Sigmoid colon (tissue), 7 donors: ENCODE measurements at places on chromosomes 16 and 17.
A peak's percentile ranks its signal among the peaks of the same experiment; 100 is the strongest.

- no peak for DNase-seq
Observed at GRCh38 chr17:41324180-41325075, 8.9 kb upstream of the KRTAP17-1 start.

GRCh38 chr16:11666103-11667055 lies 1.9 kb upstream of the SNN start:
- DNase-seq, result no peak

GRCh38 chr17:57916925-57917858 lies 38.0 kb downstream of the CUEDC1 start:
- no peak for DNase-seq

- DNase-seq, result no peak
Observed at GRCh38 chr17:50922107-50922506, 56.0 kb upstream of the TOB1 start.

DNA sequence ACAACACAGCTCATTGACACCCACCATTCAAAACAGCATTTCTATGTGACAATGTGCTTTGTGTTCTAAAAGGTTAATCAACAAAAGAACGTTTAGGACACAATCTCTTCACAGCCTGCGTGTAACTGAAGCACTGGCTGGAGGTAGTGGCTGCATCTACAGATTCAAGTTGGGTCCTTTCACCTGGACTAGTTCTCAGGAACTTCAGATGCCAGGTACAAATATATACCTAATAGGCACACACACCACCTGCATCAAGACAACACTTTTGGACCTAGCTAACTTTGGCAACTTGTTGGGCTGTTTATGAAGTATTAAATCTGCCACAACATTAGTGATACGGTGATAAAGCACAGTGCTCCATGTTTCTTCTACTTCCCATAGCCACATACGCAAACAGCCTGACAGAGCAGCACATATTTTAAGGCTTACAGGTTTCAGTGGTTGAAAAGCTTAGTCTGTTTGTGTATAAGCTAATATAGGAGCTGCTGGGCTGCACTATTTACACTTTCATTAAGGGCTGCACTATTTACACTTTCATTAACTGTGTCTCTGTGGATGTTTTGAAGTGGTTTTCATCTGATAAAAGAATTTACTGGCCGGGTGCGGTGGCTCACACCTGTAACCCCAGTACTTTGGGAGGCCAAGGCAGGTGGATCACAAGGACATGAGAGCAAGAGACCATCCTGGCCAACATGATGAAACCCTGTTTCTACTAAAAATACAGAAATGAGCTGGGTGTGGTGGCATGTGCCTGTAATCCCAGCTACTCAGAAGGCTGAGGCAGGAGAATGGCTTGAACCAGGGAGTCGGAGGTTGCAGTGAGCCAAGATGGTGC lies 132.6 kb downstream of the PARN start:
- no peak for DNase-seq

DNA sequence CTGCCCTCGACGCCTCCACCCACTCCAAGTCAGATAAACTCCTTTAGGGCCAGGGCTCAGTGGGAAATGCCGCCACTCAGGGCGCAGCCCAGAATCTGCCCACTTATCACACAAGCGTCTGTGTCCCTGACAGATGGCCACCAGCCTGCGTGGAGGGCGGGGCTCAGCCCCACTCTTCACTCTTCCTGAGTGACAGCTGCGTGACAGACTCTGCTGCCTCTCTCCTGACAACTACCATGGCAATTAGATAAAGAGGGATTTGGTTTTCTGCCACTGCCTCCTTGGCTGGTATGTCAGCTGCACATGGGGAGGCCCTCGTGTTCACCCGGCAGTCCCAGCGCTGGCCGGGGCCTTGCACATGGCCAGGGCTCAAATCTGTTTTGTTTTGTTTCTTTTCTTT lies 96.2 kb downstream of the RTN4RL1 start:
- no peak for DNase-seq

- no peak for DNase-seq
Observed at GRCh38 chr17:30557916-30558685, 80.9 kb downstream of the GOSR1 start.

DNA sequence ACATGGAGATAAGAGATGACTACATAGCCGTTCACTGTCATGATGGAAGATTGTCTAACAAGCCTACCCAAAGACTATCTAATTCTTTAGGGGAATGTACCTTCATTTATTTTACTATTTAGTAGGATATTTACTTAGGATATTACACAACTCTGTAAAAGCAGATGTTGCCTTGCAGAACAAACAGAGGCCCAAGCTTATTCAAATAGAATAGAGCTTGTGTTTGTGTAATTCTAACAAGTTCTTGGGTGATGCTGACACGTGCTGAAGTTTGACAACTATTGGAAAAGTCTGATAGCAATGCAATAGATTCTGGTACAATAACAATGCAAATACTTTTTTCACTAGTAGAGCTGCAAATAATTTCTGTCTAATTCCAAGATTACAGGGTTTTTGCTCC lies 447.6 kb downstream of the TOX3 start:
- no peak for DNase-seq

DNA sequence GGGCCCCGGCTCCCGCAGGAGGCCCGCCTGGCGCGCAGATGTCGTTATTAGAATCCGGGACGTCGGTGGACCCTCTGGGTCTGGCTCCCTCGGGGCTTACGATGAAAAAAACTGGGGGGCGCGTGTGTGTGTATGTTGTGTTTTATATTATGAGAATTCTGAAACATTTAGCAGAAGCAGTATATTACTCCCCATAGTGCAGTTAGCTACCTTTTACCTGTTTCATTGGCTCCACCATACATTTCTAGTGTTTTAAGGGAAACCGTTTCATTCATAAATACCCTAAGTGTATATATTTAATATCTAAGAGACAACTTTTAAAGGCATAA lies 486 bp upstream of the DNAJA2 start:
- DNase-seq, result no peak

DNA sequence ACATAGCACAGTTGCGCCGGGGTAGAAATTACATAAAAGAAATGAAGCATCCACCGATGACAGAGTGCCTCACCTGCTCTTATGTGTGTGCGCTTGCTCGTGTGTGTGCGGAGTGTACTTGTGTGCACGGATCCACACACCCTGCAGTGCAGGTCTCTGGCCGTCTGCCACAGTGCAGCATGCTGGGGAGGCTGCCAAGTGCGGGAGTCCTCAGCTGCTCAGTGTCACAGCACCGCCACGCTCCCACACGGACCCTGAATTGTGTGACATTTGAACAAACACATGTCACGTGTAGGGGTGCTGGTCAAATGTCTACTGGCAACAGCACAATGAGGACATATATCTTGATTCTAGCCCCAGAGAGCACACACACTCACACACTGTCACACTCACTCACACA lies 243.0 kb upstream of the MYOCD start:
- peak; percentile 90 for DNase-seq

DNA sequence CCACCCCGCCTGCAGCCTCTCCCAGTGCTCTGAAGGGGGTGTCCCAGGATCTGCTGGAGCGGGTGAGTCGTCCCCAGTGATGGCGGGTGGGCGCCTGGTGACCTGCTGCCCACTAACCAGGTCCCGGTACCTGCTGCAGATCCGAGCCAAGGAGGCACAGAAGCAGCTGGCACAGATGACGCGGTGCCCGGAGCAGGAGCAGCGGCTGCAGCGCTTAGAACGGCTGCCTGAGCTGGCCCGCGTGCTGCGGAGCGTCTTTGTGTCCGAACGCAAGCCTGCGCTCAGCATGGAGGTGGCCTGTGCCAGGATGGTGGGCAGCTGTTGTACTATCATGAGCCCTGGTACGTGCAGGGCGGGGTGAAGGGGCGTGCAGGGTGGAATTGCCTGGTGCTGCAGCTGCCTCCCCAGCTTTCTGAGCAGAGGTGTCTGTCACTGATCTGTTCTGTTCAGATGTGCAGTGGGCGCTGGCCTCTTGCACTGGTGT lies 3.6 kb downstream of the CDT1 start:
- DNase-seq, result no peak

GRCh38 chr17:50559674-50560184 lies 786 bp upstream of the CACNA1G start:
- DNase-seq, result peak; percentile 89

GRCh38 chr17:6040504-6040903 lies 29.7 kb upstream of the WSCD1 start:
- DNase-seq, result no peak

DNA sequence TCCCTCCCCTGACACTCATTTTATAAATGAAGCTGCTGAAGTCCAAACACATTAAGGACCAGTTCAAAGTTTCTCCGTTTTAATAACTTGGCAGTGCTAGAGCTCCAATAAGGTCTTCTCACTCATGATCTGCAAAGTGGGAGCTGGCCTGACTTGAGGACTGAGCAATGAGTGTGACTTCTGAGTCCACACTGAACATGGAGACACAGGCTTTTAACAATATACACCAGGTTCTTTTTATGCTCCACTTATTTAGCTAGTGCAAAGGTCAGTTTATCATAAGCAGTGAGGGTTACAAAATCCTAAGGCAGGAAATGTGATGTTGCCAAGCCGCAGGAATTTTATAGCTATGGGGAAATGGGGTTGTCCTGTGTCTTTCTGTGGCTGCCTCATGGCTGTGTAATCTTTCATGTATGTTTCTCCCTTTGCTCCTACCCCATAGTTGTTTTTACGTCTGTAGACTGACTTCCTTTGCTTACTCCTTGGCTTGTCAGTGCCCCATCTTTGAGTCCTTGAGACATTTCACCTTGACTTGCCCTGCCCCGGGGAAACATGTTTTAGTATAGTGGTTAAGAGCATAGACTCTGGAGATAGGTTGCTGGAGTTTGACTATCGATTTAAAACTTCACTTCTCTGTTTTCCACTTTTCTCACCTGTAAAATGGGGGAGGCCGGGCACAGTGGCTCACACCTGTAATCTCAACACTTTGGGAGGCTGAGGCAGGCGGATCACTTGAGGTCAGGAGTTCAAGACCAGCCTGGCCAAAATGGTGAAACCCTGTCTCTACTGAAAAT lies 12.2 kb upstream of the MMD start:
- DNase-seq, result peak; percentile 83

- no peak for DNase-seq
Observed at GRCh38 chr16:4266372-4266771, 6.5 kb downstream of the TFAP4 start.

- DNase-seq, result no peak
Observed at GRCh38 chr16:76346210-76346609, 69.0 kb downstream of the CNTNAP4 start.

DNA sequence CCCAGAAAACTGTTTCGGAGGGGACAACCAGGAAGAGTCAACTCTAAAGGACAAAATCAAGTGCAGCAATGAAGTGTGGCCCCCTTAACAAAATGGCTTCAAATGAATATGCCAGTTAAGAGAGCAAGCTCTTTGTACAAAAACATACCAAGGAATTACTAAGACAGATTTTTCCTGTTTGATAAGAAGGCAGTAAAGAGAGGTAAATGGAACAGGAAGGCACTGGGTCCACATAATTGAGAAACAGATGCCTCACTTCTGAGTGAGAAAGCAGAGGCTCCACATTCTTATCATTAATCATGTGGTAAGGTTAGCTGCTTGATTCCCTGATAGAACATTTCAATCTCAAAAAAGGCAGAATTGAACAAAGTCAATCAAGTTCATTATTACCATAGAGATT lies 44.9 kb downstream of the MBTD1 start:
- DNase-seq, result no peak

DNA sequence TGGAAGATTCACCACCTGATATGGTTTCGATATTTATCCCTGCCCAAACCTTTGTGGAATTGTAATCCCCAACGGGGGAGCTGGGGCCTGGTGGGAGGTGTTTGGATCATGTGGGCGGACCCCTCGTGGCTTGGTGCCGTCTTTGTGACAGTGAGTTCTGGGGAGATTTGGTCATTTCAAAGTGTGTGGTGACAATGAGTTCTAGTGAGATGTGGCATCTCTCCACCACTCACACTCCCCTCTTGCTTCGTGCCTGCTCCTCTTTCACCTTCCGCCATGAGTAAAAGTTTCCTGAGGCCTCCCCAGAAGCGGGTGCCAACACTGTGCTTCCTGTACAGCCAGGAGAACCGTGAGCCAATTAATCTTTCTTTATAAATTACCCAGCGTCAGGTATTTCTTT lies 9.7 kb downstream of the CCDC57 start:
- no peak for DNase-seq

DNA sequence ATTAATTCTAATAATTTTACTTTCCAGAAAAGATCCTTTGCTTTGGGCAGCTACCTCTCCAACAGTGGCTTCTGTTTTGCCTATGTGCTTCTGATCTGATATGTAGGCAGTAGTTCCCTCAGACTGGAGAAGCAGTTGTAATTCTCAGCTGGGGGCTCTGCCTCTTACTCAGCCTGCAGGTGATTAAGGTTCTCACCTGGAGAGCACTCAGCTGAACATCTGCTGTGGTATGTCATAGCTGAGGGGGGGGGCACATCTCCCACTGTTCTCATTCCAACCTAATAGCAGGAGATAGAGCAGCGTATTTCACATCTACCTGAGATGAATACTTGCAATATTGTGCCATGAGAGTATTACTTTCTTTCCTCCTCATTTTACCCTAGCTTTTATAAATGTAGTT lies 511.9 kb upstream of the CDH8 start:
- no peak for DNase-seq

GRCh38 chr16:79328402-79329165 lies 272.0 kb downstream of the MAF start:
- no peak for DNase-seq

GRCh38 chr16:76956394-76956793 lies 234.6 kb upstream of the MON1B start:
- DNase-seq, result no peak

- DNase-seq, result no peak
Observed at GRCh38 chr17:67655478-67656148, 62.1 kb upstream of the NOL11 start.

DNA sequence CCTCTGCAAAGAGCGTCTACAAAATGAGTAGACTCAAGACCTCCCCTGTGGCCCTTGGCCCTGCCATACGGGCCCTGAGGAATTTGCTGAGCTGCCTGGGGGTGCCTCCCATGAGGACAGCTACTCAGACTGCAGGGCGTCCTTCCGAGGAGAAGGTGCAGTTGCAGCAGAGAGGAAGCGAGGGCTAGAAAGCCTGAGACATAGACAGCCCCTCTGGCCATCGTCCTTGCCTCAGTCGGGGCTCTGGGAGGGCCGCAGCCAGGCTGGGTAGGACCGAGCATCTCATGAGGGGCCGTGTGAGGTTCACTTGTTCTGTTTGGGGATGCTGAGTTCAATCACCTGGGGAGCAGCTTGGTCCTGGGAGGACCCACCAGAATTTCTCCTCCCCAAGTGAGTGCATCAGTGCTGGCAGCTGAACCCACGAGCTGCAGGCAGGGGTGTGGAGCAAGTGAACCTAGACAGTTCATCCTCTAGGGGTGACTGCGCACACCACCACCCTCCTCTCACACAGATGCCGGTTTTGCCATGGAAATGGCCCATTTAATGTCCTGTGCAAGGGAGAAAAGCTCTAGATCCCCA lies 20.3 kb downstream of the RAB11FIP4 start:
- DNase-seq, result peak; percentile 40
